T-helper 22 cell (primary cell): ENCODE measurements at places on chromosomes 2 and 18.
A peak's percentile ranks its signal among the peaks of the same experiment; 100 is the strongest.

- no peak for DNase-seq
Measured at GRCh38 chr18:2642771-2643170, 12.8 kb upstream of the SMCHD1 start.

GRCh38 chr2:207387001-207387571 is 142.7 kb upstream of the CREB1 start:
- no peak for DNase-seq

GRCh38 chr2:64210816-64211215 is 66.6 kb upstream of the PELI1 start:
- DNase-seq: no peak

DNA sequence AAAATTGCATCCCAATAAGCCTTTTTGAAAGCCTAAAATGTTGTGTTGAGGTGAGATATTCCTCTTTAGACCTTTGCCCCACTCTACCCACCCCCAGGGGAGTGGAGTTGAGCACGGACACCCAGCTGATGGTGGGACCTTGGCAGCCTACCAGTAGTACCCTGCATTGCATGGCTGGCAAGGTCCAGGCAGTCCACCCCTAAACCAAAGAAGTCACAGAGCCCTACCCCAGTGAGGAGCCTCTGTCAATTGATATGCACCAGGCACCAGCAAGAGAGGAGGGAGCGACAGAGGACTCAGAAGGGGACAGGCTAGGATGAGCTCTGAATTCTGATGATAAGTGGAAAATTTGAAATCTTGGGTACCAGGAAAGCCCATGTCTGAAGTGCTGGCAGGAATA is 38.6 kb downstream of the MARCO start:
- DNase-seq: no peak

DNA sequence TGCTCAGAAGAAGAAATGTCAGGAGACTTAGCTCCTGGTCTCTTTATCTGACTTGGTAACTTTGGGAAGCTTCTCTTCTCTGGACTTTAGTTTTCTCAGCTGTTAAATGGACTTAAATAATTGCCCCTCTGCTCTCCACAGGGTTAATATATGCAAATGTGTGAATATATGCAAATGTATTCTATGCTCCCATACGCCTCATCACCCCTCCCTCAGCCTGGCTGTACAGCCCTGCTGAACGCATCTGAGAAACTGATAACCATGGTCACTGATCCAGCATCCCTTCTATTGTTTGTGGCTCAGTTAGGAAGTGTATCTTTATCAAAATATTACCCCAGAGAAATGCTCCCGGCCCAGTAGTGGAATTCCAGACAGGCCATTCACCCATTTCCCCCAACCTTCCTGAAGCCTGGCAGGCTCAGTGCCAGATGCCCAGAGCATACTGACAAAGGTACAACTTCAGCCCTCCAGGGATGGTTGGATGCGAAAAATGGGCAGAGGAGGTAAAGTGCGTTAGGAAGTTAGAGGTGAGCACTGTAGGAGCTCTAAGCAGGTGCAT is 103.4 kb downstream of the DYSF start:
- no peak for DNase-seq

DNA sequence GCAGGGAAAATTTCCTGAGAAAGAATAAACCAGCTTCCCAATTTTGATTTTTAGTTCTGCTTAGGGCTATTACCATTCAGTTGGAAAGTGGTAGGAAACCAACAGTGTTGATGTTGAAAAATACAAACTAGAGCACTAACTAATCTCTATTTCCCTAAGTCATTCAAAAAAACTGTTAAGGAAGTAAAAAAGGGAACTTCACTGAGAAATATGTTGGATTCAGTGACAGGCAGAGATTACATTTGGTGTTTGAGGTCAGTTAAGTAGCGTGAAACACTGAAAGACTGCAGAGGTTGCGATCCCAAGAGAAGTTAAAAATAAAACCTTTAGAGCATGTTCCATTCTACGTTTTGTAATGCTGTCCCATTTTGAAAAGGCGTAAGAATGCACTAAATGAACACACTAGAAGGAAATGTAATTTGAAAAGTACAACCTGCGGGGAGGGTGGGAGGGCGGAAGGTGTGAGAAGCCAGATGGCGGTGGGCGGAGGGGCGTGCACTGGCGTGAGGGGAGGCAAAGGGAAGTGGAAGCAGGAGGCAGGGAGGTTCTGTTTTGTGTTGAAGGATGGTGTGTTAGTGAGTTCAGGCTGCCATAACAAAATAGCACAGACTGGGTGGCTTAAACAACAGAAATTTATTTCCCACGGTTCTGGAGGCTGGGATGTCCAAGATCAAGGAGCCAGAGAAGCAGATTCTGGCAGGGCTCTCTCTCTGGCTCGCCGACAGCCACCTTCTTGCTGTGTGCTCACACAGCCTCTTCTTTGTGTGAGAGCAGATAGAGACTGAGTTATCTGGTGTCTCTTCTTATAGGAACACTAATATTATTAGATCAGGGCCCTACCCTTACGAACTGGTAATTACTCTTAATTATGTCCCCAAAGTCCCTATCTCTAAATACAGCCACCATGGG is 94.3 kb upstream of the KCTD1 start:
- DNase-seq: no peak

DNA sequence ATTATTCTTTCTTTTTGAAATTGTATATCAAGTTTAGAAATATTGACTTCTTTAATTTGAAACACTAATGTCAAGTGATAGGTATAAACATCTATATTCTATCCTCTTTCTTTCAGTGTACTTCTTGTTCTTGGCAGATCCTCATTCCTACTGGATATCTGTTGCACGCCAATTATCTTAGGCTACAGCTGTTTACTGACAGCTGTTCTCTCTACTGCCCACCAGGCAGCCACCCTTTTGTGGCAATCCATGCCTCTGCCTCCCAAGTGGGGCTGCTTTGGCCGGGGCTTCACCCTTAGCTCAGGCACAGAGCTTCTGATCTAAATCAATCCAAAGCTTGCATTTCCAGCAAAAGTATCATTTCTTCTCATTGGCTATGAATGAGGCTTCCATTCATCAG is 50.6 kb upstream of the ITSN2 start:
- no peak for DNase-seq

DNA sequence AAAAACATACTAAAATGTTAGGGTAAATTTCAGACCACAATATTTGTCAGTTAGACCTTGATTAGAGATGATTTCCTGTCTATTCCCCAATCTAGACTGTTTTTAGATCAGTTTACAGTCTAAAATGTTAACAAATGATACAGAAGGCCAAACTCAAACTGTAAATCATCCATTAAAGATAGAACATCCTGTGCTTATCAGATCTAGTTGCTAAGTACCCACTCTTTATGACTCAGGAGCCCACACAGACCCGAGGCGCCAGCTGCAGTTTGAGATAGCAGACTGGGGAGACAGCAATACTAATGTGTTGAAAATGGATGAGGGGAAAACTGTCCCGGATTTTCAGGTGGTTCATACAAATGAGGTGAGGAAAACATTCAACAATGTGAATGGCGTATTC is 113.3 kb downstream of the SCG2 start:
- no peak for DNase-seq

DNA sequence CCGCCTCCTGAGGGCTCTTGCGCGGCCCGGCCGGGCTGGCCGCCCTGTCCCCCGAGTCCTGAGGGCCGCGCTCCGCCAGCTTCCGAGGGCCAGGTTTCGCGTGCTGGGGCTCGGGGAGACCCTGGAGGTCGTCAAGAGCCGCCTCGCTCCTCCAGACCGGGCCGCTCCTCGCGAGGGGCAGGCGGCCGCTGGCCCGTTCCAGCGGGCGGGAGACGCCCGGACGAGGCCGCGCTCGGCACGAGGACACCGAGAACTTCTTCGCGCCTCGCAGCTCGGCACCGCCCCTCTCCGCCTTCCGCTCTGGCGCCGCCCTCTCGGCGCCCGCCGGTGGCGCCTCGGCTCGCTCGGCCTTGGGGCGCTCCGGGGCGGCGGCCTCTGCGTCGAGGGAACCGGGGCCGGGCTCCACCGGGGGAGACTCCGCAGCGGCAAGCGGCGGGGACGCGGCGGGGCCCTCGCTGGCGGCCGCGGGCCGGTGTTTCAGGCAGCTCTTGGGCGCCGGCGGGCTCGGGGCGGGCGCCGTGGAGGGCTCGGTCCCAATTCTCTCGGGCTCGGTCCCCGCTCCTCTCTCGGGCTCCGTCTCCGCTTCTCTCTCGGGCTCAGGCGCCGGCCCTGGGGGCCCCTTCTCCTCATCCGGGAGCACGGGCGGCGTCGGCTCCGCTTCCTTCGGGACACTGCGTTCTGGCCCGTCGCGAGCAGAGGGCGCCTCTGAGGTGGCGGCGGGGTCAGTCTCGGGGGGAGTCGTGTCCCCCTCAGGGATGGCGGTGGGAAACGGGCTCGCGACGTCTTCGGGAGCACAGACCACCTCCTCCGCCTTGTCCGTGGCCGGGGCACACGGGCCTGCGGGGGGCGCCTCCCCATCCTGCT is 91.6 kb upstream of the MGAT4A start:
- DNase-seq: peak; percentile 16

DNA sequence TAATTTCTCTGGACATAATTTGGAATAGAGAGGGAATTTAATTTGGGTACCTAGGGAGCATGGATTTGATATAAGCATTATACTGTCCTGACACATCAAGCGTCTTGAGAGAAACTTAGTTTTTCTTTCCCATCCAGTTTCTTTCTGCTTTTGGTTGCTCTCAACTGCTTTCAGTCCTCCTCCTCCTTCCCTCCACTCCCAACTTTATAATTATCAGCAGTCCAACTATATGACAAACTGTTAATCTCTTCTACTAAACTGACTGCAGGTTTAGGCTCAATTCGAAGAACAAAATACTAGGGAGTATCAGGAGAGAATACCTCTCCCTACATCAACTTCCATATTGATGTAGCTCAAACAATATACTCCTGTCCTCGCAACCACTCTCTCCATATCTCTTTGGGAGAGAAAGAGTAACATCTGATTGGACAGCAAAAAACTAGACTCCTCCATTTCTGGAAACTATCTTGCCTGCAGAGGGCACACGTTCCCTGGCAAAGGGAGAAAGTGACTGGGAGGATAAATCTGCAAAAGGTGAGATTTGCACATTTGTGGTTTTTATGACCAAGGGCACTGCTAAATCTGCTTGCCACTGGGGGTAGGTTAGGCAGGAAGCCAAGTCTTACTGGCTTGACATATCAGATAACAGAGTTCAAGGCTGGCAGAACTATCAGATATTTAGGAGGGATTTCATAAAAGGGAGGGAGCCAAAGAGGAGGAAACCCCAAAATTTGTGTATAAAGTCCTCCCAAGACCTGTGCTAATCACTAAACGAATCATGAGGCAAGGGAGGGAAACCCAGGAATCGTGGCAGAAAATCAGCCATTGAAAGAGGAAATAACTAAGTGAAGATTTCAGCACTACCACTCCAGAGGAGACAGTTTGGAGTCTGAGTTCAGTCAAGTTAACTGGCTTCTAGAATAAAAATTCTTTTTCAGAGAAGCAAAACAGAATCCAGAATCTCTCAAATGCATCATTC is 40.0 kb downstream of the ICA1L start:
- no peak for DNase-seq

- DNase-seq: no peak
Measured at GRCh38 chr18:43887491-43887890, 610.2 kb upstream of the SYT4 start.

DNA sequence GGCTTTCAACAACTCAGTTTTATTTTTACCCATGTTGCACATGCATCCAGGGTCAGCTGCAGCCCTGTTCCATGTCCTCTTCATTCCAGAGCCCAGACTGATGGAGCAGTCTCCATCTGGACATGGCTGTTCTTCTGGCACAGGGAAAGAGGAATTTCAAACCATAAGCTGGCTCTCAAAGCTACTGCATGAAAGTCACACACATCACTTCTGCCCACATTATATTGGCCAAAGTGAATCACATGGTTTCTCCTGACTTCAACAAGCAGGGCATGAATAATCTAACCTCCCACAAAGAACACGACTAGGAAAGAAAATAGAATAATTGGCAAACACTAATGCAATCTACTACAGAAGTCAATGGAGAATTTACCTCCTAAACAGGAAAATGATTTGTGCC is 94.2 kb downstream of the FTCDNL1 start:
- no peak for DNase-seq

- DNase-seq: no peak
Measured at GRCh38 chr18:29780816-29781215, 1261.7 kb downstream of the DSC3 start.

- DNase-seq: no peak
Measured at GRCh38 chr18:36181441-36181840, 5.9 kb upstream of the MOCOS start.

GRCh38 chr2:237427769-237428506 is 14.0 kb upstream of the COL6A3 start:
- DNase-seq: peak; percentile 43

DNA sequence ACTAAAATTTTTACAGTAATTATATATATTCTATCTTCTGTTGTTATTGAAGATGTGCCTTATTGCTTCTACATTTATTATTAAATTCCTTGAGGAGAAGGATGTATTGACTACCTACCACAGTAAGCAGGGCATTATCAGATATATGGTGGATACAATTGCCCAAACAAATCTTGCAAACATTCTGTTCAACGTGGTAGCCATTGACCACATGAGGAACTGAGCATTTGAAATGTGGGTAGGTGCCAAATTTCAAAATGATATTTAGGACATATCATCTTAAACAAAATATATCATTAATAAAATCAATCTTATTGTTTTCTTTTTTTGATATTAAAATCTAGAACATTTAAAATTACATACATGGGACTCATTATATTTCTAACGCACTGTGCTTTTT is 11.1 kb downstream of the SCN3A start:
- DNase-seq: no peak

- DNase-seq: no peak
Measured at GRCh38 chr2:159208438-159208837, 78.1 kb downstream of the WDSUB1 start.

- no peak for DNase-seq
Measured at GRCh38 chr2:46973673-46974072, 58.1 kb upstream of the MCFD2 start.

- DNase-seq: no peak
Measured at GRCh38 chr2:118325321-118325955, 237.2 kb downstream of the INSIG2 start.

GRCh38 chr2:241308267-241308666 is 7.2 kb downstream of the HDLBP start:
- no peak for DNase-seq

DNA sequence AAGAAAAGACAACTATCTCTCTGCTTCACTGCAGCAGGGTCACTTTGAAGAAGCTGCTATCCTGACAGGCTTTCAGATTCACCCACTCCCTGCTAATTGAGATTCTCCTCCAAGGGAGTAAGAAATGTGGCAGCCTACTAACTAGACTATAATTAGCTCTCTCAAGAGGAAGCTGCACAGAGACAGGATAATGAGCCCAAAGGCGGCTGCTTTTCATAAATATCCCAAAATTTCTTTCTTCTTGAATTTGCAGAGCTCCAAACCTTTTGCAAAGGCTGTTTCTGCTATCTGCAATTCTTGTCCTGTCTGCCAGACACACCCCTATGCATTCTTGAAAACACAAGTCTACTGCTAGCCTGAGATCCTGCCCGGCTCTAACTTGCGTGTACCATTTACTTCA is 54.0 kb upstream of the RNU4ATAC start:
- no peak for DNase-seq

GRCh38 chr2:105114551-105114950 is 76.7 kb downstream of the MRPS9 start:
- DNase-seq: no peak

GRCh38 chr2:88827821-88828220 is 136.3 kb downstream of the RPIA start:
- DNase-seq: no peak
